ENCODE measurements at places on chromosomes 7 and 10.

- H3K27me3 ChIP-seq = no peaks in the 10 kb centered on the region
- H3K36me3 ChIP-seq = no peaks in the 10 kb centered on the region
- no peak for DNase-seq
- no peaks in the 10 kb centered on the region for H3K4me1 ChIP-seq
These were observed 87.3 kb upstream of the TES start for GRCh38 chr7:116122972-116123595.

- H3K4me3 ChIP-seq = no peak overlapping the region
- no peak for DNase-seq
- no peaks in the 10 kb centered on the region for H3K36me3 ChIP-seq
- no peak overlapping the region for H3K27ac ChIP-seq
- H3K4me1 ChIP-seq = no peaks in the 10 kb centered on the region
- no peaks in the 10 kb centered on the region for H3K27me3 ChIP-seq
These were observed 216.2 kb downstream of the AUTS2 start for GRCh38 chr7:69814421-69814962.

GRCh38 chr10:110460111-110460809, 37.4 kb upstream of the DUSP5 start:
- H3K4me1 ChIP-seq = peaks cover 19% of the 10 kb centered on the region
- DNase-seq = no peak
- no peak overlapping the region for H3K27ac ChIP-seq
- H3K4me3 ChIP-seq = no peak overlapping the region

GRCh38 chr10:29734962-29735627, 100.3 kb upstream of the SVIL start:
- H3K36me3 ChIP-seq = no peaks in the 10 kb centered on the region
- H3K4me3 ChIP-seq = peak overlapping the region; percentile 62
- peak overlapping the region; percentile 76 for H3K27ac ChIP-seq
- H3K27me3 ChIP-seq = no peaks in the 10 kb centered on the region
- peaks cover 21% of the 10 kb centered on the region for H3K4me1 ChIP-seq

GRCh38 chr7:119283353-119283752, 989.6 kb upstream of the KCND2 start:
- H3K36me3 ChIP-seq = no peaks in the 10 kb centered on the region
- no peaks in the 10 kb centered on the region for H3K4me1 ChIP-seq
- no peak for DNase-seq
- H3K27me3 ChIP-seq = no peaks in the 10 kb centered on the region
- H3K4me3 ChIP-seq = no peak overlapping the region

- H3K27me3 ChIP-seq = no peaks in the 10 kb centered on the region
- no peak overlapping the region for H3K4me3 ChIP-seq
- no peak overlapping the region for H3K27ac ChIP-seq
- H3K36me3 ChIP-seq = no peaks in the 10 kb centered on the region
These were observed 500.9 kb downstream of the NEBL start for GRCh38 chr10:20396205-20396604.

DNA sequence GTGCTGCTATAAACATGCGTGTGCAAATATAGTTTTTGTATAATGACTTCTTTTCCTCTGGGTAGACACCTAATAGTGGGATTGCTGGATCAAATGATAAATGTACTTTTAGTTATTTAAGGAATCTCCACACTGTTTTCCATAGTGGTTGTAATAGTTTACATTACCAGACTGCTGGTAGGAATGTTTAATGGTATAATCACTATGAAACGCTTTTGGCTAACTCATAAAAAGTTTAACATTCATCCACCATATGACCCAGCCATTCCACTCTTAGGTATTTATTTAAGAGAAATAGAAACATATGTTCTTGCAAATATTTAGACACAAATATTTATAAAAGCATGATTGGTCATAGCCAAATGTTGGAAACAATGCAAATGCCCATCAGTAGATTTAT, 32.1 kb upstream of the TFEC start:
- H3K36me3 ChIP-seq = no peaks in the 10 kb centered on the region
- H3K27me3 ChIP-seq = no peaks in the 10 kb centered on the region
- DNase-seq = no peak
- H3K4me1 ChIP-seq = no peaks in the 10 kb centered on the region
- H3K4me3 ChIP-seq = no peak overlapping the region
- H3K27ac ChIP-seq = no peak overlapping the region

DNA sequence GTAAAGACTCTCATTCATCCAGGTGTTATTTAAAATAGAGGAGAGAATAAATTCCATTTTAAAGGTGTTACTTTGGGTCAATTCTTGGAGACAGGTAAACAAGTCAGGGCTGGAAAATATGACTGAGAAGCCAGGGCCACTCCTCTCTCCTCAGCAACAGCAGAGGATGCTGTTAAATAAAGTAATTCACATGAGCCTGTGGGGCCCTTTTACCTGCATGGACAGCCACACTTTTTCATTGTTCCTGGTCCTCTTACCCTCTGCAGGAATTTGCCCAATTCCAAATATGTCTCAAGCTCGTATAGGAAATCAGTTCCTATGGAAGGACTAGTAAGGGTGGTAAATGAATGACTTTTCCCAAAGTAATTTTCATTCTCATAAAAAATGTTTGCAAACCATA, 420.1 kb upstream of the KLF6 start:
- H3K27me3 ChIP-seq = no peaks in the 10 kb centered on the region
- no peaks in the 10 kb centered on the region for H3K36me3 ChIP-seq
- no peak overlapping the region for H3K27ac ChIP-seq
- no peak for DNase-seq
- H3K4me1 ChIP-seq = peaks cover 12% of the 10 kb centered on the region

Data from keratinocyte (primary cell).